ENCODE measurements at places on chromosomes 7 and 10.

- peak; percentile 24 for DNase-seq
Observed at GRCh38 chr7:22482503-22482902, 17.5 kb downstream of the STEAP1B start.

DNA sequence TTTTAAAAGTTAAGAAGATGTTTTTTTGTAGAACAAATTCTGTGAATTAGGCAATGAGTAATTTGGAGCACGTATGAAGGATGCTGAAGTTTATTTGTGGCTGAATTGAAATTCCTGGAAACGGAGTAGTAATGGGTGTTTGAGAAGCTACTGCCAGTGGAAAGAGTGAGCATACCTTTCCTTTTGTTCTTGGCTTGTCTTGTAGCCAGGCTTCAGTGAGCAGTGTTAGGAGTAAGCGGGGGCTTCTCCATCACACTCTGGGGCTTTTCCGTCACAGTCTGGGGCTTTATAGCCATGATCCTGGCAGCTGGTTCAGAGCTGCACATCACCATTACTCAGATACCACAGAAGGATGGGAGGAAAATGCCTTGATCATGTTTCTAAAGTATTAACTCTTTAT, 32.3 kb downstream of the GARS1 start:
- DNase-seq: no peak

GRCh38 chr10:9635691-9636090, 1382.0 kb upstream of the CELF2 start:
- no peak for DNase-seq

DNA sequence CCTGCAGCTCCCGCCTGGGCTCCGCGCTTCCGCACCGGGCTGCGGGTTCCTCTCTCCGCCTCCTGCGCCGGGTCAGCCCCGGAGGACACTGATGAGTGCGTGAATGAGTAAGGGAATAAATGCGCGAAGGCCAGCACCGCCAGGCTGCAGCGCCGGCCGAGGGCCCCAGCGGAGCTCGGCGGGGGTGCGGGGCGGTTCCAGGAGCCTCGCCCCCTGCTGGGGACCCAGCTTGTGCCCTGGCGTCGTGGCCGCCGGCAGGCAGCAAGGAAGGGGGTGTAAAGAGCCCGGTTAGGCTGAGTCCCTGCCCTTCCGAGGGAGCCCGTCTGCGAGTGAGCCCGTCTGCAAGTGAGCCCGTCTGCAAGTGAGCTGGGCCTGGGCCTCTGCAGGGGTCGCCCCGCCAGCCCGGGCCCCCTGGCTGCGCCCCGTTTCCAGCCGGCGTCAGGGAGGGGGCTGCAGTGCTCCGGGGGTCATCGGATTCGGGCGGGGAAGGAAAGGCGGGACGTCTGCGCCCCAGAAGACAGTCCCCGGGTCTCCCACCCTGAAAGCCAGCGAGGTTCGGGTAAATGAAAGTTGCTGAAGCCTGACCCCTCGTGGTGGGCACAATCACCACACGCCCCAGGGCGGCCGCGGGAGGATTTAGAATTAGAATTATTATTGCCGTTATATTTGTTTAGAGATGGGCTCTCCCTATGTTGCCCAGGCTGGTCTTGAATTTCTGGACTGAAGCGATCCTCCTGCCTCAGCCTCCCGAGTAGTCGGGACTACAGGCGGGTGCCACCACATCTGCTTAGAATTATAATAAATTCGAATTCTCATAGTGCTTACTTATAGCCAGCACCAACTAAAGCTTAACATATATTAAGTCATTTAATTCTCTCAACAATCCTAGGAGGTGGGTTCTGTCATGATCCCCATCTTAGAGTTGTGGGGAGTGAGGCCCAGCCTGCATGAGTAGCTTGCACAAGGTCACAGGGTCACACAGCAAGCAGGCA, 8.6 kb upstream of the CRYGN start:
- peak; percentile 61 for DNase-seq

DNA sequence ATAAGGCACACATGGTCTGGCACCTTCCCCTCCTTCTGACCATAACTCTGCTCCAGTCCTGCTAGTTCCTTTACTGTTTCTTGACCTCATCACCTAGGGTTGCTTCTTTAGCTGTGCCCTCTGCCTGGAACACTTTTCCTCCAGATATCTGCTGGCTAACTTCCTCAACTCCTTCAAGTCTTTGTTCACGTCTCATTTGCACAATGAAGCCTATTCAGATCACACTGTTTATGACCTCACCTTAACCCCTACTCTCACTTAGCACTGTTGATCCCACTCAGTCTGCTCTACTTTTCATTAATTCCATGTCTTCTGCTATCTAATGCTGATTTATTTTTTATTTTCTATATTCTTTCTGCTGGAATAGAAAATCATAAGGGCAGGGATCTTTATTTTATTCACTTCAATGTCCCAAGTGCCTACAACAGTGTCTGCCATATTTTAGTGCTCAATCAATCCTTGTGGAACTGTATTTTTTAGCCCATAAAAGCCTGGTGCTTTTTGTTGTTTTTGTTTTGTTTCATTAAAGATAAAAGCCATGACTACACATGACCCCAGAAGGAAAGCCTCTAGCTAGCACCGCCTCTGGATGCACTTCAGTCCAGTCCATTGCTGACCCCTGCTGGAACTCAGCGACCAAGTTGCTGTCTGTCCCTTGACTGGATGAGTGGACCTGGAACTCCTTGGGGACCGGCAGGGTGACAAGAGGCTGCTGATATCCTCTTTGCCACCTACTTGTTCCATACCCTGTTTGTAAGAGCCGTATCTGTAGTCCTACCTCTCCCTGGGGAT, 12.3 kb downstream of the KLF14 start:
- DNase-seq: peak; percentile 80

GRCh38 chr10:8594711-8595110, 540.2 kb downstream of the GATA3 start:
- no peak for DNase-seq

DNA sequence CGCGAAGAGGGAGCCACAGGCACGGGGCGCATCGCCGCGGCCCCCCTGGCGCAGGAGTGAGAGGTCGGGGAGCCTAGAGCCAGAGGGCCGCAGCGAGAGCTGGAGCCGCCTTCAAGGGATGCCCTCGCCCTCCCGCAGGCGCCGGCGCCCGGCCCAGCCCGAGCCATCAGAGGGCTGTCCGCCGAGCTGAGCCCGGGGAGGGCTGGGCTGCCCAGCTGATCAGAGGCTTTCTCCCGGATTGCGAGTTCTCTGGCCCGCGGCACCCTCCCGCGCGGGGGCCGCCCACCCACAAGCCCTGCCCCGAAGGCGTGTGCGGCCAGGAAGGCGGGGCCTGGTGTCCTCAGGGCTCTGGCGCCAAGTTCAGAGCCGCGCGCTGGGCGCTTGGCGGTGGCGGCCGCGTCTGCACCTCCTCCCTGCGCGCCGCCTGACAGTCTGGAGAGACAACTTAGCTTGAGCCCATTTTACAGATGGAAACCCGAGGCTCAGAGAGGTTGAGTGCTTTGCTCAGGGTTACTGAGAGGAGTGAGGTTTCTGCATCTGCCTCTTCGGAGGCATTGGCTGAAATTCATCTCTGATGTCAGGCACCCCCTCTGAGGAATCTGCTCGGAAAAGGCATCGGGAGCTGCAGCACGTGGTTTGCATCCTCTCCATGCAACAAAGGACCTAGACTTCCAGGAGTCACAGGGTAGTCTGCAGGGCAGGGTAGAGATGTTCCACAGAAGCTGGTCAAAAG, 3.8 kb upstream of the ANTXRL start:
- peak; percentile 27 for DNase-seq

- DNase-seq: no peak
Observed at GRCh38 chr10:35165136-35165535, 38.5 kb downstream of the CREM start.

GRCh38 chr7:24283897-24284698, at the start of gene NPY:
Gene NPY, plus strand, starts transcription at chr7:24284190. Its CDS starts 1,051 bp downstream, at chr7:24285241.
- no peak for DNase-seq

GRCh38 chr7:54788664-54789063, 29.7 kb upstream of the SEC61G start:
- no peak for DNase-seq

DNA sequence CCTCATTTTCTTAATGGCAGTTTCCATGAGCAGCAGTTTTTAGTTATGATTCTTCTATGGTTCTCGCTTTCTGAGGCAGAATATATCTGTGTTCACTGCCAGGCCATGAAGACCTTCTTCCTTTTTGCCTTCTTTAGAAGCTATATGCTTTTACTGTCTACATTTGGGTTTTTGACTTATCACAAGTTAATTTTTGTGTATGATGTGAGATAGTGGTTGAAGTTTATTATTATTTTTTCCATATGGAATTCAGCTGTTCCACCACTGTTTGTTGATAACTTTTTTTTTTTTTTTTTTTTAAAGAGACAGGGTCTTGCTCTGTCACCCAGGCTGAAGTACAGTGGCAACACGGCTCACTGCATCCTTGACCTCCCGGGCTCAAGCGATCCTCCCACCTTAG, 44.5 kb downstream of the INPP5A start:
- no peak for DNase-seq

DNA sequence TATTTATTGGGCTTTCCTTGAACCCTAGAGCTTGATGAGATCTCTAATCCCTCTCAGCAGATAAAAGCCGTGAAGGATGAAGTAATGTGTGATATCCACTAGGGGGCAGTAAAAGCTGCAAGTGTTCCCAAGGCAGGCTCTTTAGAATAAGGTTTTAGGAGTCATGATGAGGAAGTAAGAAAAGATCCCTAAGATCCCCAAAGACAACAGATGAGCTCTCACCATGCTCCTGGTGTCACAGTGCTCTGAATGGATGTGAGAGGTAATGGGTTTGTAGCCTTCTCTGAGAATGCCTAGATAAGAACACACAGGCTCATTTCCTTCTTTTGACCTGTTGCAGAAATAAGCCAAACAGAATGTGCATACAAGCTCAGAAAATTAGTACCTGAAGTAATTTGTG, 70.4 kb upstream of the ITPRID1 start:
- peak; percentile 46 for DNase-seq

- no peak for DNase-seq
Observed at GRCh38 chr7:45923818-45924217, 2.7 kb upstream of the IGFBP3 start.

GRCh38 chr10:112229901-112230300, 46.3 kb upstream of the GPAM start:
- DNase-seq: no peak

DNA sequence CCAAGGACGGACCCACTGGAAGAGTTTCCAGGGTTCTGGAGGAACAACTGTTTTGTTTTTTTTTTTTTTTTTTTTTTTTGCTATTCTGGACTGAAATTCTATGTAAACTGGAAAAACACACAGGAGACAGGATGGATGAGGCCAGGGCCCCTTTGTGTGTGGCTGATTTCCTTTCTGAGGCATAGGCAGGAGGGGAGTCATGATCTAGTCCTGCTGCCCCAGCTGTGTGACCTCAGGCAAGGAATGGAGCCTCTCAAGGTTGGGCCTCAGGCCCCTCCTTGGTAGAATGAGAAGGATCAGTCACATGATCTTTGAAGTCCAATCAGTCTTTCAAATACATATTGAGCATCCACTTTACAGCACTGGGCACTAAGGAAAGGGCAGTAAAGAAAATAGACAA, 87.6 kb downstream of the SH3PXD2A start:
- DNase-seq: no peak

DNA sequence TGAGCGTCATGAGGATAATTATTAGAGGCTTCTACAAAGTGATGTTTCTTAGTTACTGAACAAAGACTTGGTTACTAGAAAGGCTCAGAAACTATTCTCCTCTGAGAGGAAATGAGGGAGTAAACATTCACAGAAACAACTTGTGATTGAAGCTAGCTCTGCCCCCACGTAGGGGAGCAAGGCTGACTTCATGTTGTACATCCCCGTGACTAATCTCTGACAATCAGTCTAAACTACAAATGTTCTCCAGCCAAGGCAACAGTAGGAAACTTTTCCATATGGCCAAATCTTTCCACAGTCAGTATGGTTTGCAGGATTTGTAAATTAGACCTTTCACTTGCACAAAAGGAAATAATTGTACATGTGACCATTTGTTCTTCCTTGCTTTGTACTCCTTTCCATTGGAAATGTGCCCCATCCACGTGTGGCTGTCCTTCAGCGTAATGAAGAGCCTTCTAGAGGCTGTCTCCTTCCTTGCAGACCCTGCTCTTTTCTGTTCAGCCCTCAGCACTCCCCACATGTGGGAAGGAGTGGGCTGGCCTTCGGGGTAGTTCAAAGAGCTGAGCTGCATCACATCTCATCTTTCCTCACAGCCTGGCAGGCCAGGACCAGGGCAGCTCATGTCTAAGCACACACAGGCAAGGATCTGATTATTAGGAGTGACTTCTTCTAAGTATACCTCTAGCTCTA, 93.5 kb downstream of the PCGF5 start:
- DNase-seq: no peak

GRCh38 chr7:95389516-95389915, 6.7 kb downstream of the PON3 start:
- DNase-seq: no peak

DNA sequence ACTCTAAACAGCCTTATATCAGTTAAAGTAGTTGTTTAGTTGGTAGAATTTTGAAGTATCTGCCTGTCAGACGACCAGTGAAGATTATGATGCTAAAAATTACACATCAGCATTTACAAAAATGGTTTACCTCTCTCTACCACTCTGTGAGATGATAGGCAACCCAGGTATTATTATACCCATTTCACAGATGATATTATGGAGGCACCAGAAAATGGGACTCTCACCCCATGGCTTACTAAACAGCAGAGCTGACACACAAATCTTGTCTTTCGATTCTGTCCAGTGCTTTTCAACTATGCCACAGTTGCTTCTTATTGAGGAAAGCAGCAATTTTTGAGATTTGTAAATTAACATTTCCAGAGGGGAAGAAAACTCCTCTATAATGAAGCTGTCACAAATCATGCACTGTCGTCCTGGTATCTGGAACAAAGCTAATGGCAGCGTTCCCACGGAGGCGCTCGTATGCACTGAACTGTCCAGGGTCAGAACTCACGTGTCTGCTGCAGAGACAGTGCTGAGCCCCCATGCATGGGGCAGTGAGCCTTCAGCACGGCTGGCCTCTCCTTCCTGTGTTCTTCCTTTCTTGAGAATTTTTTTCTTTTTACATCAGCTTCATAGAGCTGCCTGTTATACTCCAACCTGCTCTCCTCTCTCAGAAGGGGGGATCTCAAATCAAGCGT, 381.1 kb downstream of the SDK1 start:
- DNase-seq: no peak

DNA sequence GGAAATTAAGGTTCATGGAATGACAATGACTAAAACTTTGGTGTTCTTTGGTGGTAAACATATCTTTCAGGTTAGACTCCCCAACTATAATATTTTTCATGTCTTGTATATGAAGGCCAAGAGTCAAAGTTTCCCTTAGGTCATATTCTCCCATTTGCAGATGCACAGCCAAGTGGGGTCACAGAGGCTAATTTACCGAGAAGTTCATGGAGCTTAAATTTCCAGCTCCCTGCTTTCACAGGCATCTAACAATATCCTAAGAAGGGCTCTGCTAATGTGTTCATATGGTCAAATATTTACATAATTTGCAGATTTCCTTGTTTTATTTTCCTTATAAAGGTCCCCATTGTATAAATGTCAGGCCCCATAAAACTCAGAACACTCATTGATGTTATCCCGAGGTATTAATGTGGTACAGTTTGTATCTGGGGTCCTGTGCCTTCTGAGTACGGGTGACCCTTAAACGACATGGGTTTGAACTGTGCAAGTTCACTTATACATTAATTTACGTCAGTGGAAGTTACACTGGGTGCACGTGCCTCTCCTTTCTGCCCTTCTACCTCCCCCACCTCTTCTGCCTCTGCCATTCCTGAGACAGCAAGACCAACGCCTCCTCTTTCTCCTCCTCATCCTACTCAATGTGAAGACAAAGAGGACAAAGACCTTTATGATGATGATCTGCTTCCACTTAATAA, 185.9 kb upstream of the HPS1 start:
- DNase-seq: no peak

GRCh38 chr7:135930565-135931461, 46.3 kb downstream of the MTPN start:
- peak; percentile 28 for DNase-seq

Measured in NCI-H146 (cell line).